Stimulated activated CD4-positive, alpha-beta T cell treated with anti-CD3 and anti-CD28 coated beads, Interleukin-1b, Interleukin-23, amount 100 ng/mL, for 24 hours (primary cell): ENCODE measurements at places on chromosomes 11 and 22.

- DNase-seq: no peak
Observed at GRCh38 chr22:23752090-23752691, 1.3 kb upstream of the ZNF70 start.

GRCh38 chr22:19750507-19751490, 9.8 kb upstream of the TBX1 start:
- no peak for DNase-seq

GRCh38 chr22:42269432-42270175, 849 bp downstream of the TCF20 start:
- peak; percentile 44 for DNase-seq

DNA sequence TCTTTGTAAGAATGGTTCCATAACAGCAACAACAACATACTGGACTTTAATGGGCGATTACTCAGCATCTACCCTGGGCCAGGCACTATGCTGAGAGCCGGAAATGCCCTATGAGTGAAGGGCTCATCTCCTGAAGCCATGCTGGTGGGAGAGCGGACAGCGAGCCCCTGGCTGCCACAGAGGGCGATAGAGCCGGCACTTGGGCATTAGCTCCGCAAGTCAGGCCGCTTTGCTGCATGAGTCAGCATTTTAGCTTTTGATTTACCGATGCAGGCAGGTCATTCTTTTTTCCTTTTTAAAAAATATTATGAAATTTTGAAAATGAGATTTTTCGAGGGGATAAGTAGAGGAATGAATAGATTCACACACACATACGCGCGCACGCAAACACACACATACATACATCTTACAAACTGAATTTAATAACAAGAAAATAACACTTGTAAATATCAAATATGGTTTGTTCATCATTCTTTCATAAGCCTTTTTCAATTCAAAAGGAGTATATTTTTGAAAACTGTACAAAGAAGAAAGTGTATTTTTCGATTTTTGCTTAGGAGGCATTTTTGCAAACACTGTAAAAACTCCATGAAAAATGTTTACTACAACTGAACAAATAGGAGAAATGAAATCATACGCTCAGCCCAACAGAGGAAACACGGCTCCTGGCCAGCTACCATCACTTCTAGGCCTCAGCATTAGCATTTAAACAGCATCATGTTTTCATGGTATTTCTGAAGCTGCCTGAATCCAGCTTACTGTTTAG, 667.3 kb downstream of the OPCML start:
- no peak for DNase-seq

DNA sequence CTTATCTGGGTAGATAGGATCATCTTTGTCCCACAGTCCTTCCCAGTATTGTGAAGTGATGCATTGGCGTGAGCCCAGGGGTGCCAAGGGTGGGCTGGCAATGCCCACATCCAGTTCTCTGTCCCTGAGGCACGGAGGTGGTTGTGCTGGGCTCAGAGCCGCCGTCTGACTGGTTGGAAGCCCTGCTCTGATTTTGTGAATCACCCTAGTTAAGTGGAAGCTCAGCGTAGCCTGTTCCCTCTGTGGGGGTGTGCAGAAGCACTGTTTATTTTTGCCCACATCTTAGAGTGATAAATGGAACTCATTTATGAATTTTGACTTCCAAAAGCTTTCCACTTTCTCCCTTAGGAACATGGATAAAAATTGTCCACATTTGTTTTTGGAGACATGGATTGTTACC, 13.6 kb downstream of the BCR start:
- no peak for DNase-seq

DNA sequence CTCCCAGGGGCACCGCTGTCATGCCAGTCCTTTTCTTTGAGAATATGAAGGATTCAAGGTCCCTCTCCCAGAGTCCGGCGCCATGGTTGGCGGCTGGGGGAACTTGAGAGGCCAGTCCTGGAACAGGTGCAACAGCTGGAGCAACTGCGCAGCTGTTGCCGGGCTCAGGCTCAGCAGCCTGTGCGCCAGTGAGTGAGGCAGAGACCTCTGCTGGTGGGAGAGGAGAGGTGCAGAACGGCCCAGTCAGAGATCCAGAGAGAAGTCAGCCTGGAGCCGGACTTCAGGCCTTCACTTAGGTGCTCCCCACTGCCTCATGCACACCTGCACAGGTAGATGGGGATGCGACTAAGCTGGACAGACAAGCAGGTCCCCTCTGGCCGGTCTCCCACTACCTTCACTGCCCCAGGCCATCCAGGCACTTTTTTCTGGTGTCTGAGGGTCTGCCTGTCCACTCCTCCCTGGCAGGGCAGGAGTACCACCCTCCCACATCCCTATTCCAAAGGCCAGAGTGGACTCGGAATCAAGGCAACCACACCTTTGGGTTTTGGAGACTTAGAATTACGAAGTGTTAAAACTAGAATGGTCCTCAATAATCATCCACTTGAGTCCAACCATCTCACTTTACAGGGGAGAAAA, 4.6 kb downstream of the CHRDL2 start:
- DNase-seq: peak; percentile 39

GRCh38 chr22:23279781-23280180, 99.5 kb downstream of the BCR start:
- no peak for DNase-seq

- DNase-seq: no peak
Observed at GRCh38 chr11:123054301-123055065, 7.5 kb downstream of the HSPA8 start.

DNA sequence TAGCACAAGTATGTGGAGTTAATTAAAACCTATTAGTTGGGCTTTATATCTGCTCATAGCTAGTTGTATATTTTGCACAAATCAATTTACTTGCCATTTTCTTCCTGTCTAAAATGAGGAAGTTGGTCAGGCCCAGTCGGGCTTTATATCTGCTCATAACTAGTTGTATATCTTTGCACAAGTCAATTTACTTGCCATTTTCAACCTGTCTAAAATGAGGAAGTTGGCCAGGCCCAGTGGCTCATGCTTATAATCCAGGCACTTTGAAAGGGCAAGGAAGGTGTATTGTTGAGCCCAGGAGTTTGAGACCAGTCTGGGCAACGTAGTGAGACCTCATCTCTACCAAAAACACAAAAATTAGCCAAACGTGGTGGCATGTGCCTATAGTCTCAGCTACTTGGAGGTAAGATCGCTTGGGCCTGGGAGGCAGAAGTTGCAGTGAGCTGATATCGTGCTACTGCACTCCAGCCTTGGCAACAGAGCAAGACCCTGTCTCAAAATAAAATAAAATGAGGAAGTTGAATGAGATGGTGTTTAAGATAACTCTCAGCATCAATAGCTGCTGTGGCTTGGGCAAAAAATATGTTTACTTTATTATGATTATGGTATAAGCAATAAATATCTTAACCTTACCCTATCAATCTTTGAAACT, 1558.6 kb upstream of the RAG2 start:
- no peak for DNase-seq
